HFFc6 (cell line): ENCODE measurements at places on chromosomes 6 and 20. TPM values are rescaled to one million over a fixed set of nuclear protein-coding genes. Genes with fewer than 3 reads are reported as not detected.

- H3K27me3 ChIP-seq, result peaks cover 10% of the 10 kb centered on the region
- peaks cover 26% of the 10 kb centered on the region for H3K36me3 ChIP-seq
- H3K27ac ChIP-seq, result no peak overlapping the region
- DNase-seq, result no peak
These were observed 117.3 kb downstream of the TOX2 start for GRCh38 chr20:44031781-44032582.

DNA sequence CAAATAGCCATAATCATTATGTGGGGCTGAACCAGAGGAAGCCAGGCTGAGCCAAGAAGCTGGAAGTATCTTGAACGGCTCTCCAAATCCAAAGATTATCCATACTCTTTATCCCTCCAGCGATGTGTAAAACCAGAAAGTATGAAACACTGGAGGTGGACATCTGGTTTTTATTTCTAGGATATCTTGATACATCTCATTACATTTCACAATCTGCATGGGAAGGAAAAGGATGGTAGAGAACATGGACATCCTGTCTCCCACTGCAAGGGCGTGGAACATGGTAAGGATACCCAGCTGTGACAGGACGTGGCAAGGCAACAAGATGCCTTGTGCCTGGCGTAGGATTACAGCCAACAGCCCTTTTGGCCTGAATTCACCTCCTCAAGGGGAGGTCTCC lies 20.1 kb downstream of the TRIM27 start:
- no peak overlapping the region for H3K27ac ChIP-seq
- H3K4me3 ChIP-seq, result no peak overlapping the region
- 0 out of 2 replicates have a peak, but pooled peaks cover 2% of the 10 kb centered on the region for H3K4me1 ChIP-seq
- H3K36me3 ChIP-seq, result peaks cover 55% of the 10 kb centered on the region

DNA sequence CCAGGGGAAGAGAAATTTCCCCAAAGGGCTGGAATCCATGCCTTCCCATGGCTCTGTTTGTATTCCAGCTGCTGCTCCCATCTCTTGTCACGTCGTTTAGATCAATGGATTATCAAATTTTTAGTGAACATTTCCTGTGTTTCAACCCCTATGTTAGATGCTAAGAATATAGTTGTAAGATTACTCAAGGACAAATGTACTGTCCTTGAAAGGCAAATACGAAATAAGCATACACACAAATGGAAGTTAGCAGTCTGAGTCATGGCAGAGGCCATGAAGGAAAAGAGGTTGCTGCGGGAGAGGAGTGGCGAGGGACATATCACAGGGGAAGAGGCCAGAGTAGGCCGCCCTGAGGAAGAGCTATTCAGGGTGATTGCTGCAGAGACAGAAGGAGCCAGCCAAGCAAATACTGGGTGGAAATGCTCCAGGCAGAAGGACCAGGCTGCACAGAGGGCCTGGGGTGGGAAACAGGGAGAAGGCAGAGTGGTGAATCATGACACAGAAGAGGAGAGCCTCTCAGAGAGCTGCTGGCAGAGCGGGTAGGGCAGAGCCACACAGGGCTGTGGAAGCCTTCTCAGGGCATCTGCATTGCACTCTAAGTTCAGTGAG lies 219.2 kb upstream of the LRFN2 start:
- DNase-seq, result peak; percentile 14
- no peak overlapping the region; the same call in 1 of the 2 replicates for H3K27ac ChIP-seq
- peaks cover 37% of the 10 kb centered on the region for H3K4me1 ChIP-seq
- H3K4me3 ChIP-seq, result no peak overlapping the region
- no peaks in the 10 kb centered on the region for H3K36me3 ChIP-seq

- H3K4me1 ChIP-seq, result no peaks in the 10 kb centered on the region
- no peak overlapping the region for H3K27ac ChIP-seq
- H3K4me3 ChIP-seq, result no peak overlapping the region
- DNase-seq, result no peak
- peaks cover 16% of the 10 kb centered on the region for H3K27me3 ChIP-seq
These were observed 255.5 kb downstream of the TAF4 start for GRCh38 chr20:61810066-61810737.

- H3K27me3 ChIP-seq, result no peaks in the 10 kb centered on the region; the same call in 1 of the 2 replicates
- peaks cover 61% of the 10 kb centered on the region for H3K36me3 ChIP-seq
- peaks cover 8% of the 10 kb centered on the region; the same call in 1 of the 2 replicates for H3K4me1 ChIP-seq
- DNase-seq, result no peak
- no peak overlapping the region for H3K27ac ChIP-seq
These were observed 44.3 kb downstream of the EZR start for GRCh38 chr6:158774717-158775449.

Gene TGM3
- 0.09 to 0.12 TPM in 2 of 3 replicates, not detected in the other for total RNA-seq
